ENCODE measurements at places on chromosomes 16 and 17.
A peak's percentile ranks its signal among the peaks of the same experiment; 100 is the strongest.

DNA sequence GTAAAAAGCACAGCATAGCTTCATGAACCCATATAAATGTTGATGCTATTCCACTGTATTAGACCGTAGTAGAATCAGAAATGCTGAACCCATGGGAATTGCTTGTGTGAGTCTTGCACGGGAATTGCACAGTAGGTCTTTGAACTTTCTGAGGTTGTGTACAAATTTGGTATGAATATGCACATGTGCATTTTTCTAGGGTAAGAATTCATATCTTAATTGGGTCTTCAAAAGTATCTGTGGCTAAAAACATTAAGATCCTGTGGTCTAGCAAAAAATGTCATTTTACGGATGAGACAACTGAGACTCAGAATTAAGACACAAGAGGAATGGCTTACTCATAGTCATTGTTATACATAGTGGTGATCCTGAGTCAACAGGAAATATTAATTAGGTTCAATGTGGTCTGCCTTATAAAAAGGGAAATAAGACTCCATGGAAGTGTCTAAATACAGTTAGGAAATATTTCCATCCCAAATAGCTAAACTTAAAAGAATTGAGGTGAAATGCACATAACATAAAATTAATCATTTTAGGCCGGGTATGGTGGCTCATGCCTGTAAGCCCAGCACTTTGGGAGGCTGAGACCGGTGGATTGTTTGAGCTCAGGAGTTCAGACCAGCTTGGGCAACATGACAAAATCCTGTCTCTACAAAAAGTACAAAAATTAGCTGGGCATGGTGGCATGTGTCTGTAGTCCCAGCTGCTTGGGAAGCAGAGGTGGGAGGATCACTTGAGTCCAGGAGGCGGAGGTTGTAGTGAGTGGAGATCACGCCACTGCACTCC, 22.8 kb downstream of the TAOK1 start:
- DNase-seq: no peak

DNA sequence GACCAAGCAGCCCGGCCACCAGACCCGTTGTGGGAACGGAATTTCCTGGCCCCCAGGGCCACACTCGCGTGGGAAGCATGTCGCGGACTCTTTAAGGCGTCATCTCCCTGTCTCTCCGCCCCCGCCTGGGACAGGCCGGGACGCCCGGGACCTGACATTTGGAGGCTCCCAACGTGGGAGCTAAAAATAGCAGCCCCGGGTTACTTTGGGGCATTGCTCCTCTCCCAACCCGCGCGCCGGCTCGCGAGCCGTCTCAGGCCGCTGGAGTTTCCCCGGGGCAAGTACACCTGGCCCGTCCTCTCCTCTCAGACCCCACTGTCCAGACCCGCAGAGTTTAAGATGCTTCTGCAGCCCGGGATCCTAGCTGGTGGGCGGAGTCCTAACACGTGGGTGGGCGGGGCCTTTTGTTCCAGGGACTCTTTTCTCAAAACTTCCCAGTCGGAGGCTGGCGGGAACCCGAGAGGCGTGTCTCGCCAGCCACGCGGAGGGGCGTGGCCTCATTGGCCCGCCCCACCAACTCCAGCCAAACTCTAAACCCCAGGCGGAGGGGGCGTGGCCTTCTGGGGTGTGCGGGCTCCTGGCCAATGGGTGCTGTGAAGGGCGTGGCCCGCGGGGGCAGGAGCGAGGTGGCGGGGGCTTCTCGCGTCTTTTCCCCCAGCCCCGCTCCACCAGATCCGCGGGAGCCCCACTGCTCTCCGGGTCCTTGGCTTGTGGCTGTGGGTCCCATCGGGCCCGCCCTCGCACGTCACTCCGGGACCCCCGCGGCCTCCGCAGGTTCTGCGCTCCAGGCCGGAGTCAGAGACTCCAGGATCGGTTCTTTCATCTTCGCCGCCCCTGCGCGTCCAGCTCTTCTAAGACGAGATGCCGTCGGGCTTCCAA, at the start of gene SLC2A4:
TSS of gene SLC2A4 (plus strand) at position 645 of the 879 bp plus-strand sequence. CDS start at position 862, 217 bp downstream.
- peak; percentile 69 for DNase-seq

DNA sequence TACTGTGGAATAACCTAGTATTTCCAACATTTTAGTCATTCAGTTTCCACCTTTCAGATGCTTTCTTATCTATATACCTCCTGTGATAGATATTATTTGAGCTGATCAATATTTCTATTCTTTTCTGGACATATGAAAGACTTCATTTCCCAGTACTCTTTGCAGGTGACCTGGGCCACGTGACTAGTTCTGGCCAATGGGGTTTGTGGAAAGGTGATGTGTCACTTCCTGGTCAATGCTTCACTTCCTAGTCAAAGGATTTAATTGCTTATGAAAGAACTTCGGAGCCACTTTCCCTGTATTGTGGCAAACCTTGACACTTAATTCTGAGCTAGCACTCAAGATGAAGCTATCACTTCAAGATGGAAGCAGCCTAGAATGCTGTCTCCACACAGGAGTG, 248.9 kb upstream of the FOXF1 start:
- no peak for DNase-seq

DNA sequence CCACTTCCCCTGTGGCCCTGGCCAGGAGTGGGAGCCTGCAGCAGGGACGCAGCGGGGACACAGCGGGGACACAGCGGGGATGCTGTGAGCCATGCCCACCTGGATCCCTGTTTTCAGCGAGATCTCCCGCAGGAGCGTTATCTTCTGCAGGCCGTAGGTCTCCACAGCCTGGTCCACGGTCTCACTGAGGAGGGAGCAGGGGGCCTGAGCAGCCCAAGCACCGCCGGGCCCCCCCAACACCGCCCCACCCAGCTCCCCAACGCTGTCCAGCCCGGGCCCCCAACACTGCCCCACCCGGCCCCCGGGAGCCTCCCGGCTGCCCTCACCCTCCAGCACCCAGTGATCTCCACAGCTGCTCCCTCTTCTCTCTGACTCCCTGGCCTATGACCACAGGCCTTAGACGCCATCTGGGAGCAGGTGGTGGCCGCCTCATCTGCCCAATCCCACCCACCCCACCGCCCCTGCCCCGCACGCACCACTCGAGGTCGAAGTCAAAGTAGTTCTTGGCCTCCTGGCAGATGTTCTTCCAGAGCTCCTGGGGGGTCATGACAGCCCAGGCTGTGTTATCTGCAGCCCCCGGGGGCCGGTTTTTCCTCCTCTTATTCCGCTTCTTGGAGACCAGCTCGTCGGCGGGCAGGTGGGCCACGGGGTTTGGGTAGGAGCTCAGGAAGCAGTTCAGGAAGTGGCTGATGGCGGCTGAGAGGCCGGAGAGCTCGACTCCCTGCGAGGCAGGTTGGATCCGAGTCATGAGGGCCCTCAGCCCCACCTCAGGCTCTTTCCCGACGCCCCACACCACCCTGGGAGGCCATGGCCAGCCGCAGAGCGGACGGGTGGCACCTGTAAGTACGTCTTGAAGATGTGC, 17.0 kb downstream of the CLUH start:
- DNase-seq: no peak

DNA sequence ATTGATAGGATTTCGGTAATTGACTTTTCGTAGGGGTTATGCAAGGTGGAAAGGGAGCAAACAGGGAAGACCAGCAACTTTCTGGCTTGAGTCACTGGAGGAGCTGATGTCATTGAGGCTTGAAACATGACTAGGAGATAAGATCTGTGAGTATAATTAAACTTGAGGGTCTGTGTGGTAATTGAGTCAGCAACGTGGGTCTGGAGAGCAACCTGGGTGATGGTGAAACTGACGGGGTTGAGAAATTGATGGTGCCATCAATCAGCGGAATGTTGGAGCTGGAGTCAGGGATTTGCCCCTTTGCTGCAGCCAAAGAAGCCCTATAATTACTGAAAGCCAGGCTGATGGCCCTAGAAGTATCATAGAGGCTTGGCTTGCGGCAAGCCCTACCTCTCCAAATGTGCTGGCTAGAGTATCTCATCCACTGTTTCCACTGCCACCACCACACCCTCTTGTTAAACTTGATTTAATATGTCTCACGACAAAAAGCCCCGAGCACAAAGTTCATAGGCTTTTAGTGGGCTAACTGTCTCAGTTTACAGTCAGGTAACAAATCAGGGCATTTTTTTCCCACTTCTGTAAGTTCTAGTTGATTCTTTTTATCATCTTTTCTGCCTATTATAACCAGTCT, 186.9 kb upstream of the ELAC2 start:
- DNase-seq: no peak

GRCh38 chr17:37274461-37274860, 101.3 kb upstream of the C17orf78 start:
- no peak for DNase-seq

- peak; percentile 92 for DNase-seq
These were observed 125.4 kb upstream of the CHMP6 start for GRCh38 chr17:80866050-80866793.

DNA sequence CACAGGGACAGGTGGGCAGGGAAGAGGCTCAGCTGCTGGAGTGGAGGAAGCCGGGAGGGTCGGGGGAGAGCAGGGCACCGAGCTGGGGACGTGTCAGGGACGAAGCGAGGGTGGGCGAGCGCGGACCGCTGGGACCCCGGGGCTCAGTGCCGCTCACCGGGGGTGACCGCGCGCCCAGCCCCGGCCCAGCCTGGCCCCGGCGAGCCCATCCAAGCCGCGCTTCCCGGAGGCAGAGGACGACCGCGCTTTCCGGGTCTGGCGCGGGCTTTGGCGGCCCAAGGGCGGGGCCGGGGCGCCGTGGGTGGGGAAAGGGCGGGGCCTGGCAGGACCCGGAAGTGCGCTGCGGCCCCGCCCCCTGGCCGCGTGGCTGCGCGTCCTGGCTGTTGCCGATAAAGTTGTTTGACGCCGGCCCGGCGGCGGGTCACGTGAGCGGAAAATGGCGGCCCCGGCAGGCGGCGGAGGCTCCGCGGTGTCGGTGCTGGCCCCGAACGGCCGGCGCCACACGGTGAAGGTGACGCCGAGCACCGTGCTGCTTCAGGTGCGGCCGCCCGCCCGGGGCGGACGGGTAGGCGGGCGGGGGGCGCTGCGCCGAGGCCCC, at the start of gene ASPSCR1:
TSS of gene ASPSCR1 (plus strand) at position 419 of the 598 bp plus-strand sequence. CDS start at position 437, 18 bp downstream.
- peak; percentile 96 for DNase-seq

DNA sequence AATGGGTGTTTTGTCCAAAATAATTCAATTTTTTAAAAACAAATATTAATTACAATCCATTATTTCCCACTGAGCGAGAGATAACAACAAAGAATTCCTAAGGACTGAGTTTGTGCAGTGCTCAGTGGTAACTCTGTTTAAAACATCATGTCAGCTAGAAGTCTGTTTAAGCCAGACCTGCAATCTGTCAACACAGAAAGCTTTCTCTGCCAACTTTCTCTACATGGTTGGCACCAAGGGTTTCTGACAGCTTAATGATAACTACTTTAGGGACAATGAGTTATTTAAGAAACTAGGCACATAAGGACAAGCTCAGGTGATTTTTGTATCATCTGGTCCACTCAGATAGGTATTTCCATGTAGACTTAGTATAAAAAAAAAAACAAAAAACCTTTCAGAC, 81.8 kb downstream of the WDR59 start:
- no peak for DNase-seq

GRCh38 chr17:28385037-28385400, 13.5 kb downstream of the SARM1 start:
- DNase-seq: no peak

DNA sequence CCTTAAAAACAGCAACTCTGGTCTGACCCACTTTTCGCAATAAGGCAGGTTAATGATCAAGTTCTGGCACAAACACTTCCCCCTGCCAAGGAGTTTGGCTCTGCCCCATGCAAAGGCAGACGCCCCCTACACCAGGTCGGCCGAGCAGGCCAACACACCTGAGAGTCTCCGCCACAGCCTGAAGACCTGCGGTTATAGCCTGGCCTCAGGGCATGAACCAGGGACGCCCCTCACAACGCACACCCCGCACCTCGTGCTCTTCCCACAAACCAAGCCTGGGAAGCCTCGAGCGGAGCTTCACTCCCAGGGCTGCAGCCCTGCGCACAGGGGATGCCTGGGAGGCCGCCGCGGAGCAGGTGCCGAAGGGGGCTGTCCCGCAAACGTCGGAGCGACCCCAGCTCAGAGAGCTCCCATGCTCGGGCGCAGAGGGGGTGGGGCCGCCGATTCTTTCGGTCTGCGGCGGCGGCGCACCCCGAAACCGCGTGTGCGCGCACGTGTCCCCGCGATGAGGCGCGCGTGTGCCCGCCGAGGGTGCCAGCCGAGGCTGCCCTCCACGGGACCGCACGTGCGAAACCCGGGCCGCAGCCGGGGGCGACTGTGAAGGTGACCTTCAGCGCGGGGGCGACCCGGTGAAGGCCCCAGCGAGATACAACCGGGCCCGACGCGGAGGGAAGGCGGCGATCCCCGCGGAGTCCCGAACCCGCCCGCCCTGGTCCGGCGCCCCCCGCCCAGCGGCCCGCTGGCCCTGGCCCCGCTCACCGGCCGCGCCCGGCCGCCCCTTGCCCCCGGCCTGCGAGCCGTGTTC, 559 bp downstream of the CLUH start:
- DNase-seq: no peak

- no peak for DNase-seq
These were observed 21.4 kb upstream of the IRX6 start for GRCh38 chr16:55302635-55303034.

GRCh38 chr17:12627781-12628451, 37.8 kb upstream of the MYOCD start:
- DNase-seq: no peak

DNA sequence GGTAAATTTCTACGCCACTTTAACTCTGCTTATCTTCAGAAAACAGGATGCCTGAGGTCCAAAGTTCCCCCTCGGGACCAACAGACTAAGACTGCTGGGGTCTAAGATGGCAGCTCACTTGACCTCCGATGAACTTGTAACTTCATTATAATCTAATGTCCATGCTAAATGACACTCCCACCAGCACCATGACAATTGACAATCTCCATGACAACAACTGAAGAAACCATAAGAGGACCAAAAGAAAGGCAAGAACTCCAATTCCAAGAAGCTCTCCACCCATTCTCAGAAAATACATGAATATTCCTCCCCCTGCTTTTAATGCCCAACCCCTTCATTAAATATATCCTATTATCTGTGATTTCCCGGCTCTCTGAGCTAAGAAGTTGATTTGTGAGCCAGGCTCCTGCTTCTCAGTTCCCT, 7.5 kb downstream of the CCL4 start:
- DNase-seq: no peak

DNA sequence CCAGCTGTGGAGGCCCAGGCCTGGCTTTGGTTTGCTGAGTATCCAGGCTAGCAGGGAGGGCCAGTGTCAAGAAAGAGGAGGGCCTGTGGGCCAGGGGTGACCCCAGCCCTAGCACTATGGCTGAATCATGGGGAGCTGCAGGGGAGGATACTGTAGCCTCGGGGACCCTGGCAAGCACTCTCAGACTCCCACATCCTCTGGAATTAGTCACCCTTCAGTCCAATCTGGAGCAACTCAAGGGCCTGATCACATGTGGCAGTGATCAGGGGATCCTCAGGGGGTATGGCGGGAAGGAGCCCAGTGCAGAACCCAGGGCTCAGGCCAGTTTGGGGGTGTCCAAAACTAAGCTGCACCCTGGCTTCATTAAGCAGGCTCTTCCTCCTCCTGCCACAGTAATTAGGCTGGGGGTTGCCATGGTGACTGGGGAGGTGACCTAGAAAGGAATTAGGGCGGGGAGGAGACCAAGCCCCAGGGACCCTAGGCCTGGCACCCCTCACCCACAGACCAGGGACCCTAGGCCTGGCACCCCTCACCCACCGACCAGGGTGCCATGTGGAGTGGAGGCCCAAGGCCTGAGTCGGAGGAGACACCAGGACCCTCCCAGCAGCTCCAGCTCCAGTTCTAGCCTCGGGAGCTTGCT, 5.8 kb downstream of the NLGN2 start:
- DNase-seq: no peak

All from brain (organoid and tissue), 16 donors.